ENCODE measurements at places on chromosomes 5 and 9.
A peak's percentile ranks its signal among the peaks of the same experiment; 100 is the strongest.

GRCh38 chr9:126009047-126009446 is 261.9 kb downstream of the PBX3 start:
- DNase-seq = no peak

DNA sequence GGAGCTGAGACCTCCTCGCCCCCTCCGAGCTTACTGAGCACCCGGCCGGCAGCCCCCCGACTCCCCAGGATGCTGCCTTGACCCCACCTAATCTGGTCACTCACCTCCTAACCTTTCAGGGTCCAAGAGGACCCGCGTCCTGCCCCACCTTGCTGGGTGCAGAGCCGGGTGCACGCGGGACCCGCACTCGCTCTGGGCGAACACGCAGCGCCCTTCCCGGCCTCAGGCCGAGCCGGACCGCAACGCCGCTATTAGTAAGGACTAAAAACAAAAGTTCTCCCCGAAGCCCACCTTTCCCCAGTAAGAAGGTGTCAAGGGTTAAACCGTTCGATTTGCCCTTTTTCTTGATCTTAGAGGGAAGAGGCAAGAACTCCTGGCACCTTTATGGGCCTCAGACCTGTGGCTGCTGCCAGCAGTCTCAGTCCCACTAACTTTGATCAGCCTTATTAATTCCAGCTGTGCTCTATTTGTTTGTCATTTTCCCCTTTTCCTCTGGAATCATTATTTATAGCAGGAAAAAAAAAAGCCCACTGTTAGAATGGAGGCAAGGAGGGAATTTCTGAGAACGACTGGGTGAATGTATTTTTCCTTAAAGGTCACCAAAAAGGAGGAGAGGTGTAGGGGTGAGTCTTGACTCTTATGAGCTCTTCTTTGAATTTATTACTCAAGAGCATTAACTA is 10.5 kb downstream of the IRX2 start:
- no peak for DNase-seq

DNA sequence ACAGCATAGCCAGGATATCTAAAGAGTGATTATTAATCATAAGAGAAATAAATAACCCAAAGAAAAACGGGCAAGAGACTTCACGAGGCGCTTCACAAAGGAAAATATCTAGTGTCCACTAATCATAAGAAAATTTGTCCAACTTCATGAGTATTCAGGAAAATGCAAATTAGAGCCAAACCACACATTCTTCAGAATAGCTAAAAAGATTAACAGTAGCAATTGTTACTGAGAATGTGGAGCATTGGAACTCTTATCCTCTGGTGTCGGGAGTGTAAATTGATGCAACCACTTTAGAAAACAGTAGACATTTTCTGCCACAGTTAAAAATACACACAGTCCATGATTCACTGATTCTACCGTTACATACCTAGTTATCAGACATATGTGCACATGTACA is 145.7 kb downstream of the CWC27 start:
- DNase-seq = no peak

DNA sequence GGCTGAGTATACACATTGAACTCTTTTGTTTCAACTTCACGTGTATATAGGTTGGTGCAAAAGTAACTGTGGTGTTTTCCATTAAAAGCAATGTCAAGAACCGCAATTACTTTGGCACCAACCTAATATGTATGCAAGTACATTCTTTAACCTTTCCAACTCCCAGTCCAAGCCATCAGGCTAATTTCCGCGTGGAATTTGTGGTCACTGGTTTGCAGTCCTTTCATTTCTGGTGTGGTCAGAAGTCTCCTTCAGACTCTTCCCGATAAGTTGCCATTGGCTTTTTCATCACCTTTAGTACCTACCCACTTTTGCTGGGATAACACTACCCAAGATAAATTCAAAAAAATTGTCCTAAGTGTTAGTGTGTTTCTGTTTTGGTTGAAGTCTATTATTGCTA is 84.0 kb downstream of the RGS3 start:
- DNase-seq = no peak

DNA sequence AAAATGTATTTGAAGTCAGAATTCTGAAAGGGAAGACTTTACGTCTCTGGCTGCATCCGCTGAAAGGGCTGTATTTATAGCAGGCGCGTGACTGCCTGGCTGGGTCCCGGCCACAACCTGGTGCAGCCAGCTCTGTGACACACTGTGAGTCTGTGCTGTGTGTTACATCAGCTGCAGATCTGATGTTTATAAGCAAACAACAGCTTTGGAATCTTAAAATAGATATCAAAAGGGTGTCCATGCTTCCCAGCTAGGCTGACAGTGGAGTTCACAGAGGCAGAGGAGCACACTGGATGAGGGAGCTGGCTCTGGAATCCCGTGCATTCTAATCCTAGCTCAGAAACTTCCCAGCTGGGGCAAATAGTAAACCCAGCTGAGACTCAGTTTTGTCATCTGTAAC is 433.4 kb upstream of the BRINP1 start:
- DNase-seq = peak; percentile 93

GRCh38 chr5:64599226-64599625 is 91.1 kb upstream of the SHISAL2B start:
- DNase-seq = no peak

DNA sequence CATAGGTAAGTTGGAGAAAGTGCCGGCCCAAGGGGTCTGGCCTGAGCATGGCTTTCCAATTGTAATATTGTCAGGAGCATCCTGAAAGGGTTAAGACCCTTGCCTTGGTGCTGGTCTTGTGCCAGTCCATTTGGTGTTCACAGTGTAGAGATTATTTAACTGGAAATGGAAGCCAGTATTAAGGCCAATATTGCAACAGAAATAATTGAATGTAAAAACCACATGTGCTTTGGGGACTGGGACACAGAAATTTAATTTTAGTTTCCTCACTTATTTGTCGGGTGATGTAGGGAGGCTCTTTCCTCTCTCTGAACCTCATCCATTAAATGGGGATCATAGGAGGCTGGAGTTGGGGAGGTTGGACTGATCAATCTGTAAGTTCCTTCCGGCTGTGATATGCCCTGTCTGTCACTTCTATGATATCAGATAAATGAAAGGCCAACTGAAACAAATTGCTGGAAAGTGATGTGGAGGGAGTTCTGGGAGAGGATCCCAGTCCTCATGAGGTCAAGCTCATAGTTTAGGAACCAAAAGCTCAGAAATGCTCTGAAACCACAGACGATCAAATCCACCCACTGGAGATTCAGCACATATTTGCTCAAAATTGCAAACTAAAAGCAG is 54.8 kb upstream of the COL15A1 start:
- no peak for DNase-seq

GRCh38 chr5:52989025-52989780 is at the start of gene ITGA2:
Gene ITGA2, plus strand, starts transcription at chr5:52989352. Its CDS starts 117 bp downstream, at chr5:52989469.
- DNase-seq = no peak

GRCh38 chr9:125745018-125745417 is 2.2 kb upstream of the PBX3 start:
- peak; percentile 6 for DNase-seq
